ENCODE measurements at places on chromosomes 3 and 15.

DNA sequence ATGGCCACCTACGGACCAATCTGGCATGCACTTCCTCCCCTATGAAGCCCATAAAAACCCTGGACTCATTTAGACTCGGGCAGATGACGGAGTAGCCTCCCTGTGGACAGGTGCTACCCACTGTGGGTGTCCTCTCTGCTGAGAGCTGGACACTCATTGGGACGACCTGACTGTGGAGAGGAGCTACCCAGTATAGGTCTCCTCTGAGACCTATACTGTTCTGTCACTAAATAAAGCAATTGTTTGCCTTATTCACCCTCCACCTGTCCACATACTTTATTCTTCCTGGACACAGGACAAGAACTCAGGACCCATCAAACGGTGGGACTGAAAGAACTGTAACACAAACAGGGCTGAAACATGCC is 53.3 kb upstream of the CADM2 start:
- DNase-seq = no peak

DNA sequence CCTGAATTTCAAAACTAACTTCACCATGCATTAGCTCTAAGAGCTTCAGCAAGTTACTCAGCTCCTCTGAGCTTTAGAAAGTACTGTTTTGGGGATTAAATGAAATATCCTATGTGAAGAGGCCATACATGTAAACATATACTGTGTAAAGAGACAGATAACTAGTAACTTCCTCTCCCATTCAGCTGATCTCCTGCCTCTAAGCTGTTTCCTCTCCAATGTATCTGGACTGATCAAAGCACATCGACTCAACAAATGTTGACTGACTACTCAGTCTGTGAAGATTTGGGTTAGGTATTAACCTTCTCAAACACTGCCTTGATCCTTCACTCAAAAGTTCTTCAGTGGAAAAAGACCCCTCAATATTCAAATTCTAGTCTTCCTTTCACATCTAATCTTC is 82.0 kb downstream of the BOC start:
- no peak for DNase-seq

GRCh38 chr3:149390772-149391212 is 13.3 kb upstream of the TM4SF1 start:
- DNase-seq = no peak

GRCh38 chr15:80587007-80587406 is 108.1 kb upstream of the ABHD17C start:
- no peak for DNase-seq

GRCh38 chr15:71437919-71438318 is 322.6 kb downstream of the THSD4 start:
- peak; percentile 42 for DNase-seq

Data from retinal pigment epithelial cell (primary cell).